Stimulated activated CD8-positive, alpha-beta memory T cell treated with anti-CD3 and anti-CD28 coated beads, Interleukin-12 subunit alpha, Interleukin-12 subunit beta, amount 100 ng/mL, for 4 hours (primary cell): ENCODE measurements at places on chromosomes 12 and 14.

DNA sequence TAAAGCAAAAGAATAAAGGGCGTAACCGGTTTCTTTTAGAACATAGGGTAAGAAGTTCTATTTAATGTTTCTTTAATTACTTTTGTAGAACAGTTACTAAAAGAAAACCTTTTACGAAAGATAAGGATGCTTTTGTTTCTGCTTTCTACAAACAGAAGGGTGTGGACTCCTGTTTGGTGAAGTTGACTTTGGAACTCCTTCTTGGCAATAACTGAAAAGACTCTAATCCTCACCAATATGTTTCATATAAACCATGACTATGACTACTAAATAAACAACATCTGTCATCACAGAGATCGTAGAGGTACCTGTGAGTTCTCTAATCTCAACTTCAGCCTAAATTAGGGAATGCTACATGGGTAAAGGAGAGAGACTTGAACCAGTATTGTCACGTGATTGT is 210.8 kb upstream of the FLRT2 start:
- DNase-seq, result no peak

DNA sequence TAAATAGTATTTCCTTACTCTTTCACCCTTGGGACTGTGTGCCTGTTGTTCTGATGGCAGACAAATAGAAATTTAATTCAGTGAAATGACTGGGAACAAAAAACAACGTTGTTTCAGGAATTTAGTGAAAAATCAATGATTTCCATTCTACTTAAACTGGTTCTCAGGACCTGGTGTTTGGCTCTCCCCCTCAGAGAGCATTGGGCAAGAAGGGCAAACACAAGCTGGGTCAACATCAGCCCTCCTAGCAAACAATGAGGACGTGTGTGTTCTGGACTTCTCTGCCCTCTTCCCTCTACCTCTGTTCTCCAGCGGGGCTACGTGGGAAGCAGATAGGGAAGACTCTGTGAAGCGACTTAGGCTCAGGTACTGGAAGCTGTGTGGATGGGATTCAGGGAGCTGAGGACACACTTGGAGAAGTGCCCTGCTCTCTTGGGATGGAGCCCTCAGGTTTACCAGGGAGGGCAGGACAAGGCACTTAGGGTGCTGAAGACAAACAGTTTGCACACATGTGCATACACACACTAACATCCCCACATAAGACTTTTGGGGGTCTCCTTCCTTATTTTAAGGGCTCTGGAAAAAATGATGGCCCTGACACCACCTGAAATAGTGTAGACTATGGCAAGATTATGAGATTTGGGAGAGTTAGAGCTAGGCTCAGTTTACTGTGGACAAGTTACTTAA is 7.6 kb upstream of the SERPINA1 start:
- no peak for DNase-seq

DNA sequence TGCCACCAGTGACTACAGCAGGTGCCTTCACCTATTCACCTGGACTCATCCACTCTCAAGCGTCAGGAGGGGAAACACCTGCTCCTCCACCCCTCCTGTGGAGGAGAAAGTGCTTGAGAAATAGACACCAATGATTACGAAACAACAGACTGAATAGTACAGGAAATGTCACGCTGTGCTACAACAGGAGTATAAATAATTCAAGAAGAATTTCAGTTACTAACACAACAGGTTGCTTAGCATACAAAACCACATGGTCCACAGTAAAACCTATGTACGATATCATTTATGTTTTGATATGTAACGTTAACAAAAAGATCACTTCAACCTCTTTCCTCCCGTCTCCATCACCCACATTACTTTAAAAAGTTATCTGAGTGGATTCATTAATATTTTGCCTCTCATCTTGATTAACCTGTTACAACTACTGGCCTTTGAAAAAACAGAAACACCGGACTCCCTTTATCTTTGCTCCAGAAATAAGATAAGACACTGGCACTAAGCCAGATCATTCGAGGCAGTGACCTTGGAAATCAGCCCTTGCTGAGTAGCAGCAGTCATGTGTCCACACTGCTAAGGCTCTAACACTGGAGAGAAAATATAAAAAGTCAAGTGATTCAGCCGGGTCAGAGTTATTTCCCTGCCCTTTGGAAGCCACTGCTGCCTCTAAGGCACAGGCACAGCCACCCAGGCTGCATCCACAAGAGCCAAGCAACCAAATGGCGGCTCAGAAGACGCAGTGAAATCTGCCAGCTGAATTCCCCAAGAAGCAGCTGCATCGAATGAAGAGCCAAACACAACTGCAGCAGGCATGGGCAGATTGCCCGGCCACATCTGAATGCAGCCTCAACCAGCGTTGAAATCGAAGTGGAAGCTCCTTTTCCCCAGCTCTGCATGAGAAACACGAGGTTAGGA is 40.9 kb downstream of the NT5DC3 start:
- no peak for DNase-seq

DNA sequence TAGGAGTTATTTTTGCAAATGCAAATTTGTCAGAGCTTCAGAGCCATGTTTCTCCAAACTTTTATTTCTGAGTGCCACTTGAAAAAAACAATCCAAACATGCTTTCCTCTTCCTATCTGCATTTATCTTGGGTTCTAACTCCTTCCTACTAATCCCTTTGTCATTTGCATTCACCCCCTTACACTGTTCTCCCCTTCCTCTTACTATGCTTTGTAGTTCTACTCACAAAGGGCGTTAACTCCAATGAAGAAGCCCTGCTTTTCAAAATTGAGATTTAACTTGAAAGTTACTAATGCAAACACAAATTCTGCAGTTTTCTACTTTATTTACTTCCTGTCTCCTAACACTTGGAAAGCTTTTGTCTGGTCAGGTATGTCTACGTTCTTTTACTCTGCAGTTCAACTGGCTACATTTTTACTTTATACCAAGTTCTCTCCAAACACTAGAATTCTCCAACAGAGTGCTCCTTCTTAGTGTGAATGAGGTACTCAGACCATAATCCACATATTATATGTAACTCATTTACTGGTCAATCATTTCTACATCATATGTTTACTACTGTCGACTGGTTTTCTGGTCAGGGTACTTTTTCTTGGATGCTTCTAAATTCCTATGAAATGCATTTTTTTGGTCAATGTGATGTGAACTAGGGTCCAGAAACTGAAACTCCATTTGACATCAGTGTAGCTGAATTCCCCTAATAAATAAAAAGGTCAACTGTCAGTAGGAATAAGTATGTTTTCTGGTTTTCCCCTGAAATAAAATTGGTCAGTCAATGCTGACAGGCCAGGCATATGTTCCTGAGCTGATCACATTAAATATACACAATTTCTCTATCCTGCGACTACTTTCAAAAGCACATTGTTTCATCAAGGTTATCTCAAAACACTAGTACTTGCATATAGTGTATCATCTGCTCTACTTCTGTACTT is 51.2 kb upstream of the OR5AU1 start:
- DNase-seq, result no peak

GRCh38 chr12:124888260-124888659 is 24.6 kb upstream of the SCARB1 start:
- no peak for DNase-seq

- no peak for DNase-seq
Observed at GRCh38 chr12:63305901-63306875, 155.2 kb upstream of the AVPR1A start.

DNA sequence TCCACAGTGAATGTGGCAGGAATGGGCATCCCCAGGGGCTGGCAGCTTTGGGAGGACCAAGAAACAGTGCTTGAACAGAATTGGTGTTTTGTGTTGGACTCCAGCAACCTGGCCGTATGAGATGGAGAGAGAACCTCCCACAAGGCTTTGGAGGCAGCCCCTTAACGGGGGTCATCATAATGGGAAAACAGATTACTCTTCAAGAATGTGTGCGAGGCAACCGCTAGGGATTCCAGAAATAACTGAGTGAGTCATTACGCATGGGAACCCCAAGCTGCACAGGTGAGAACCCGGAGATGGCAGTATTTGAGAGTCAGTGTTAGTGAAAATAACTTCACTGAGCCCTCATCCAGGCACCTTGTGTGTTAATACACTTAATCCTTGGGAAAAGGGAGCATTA is 567.8 kb upstream of the TBX3 start:
- no peak for DNase-seq

DNA sequence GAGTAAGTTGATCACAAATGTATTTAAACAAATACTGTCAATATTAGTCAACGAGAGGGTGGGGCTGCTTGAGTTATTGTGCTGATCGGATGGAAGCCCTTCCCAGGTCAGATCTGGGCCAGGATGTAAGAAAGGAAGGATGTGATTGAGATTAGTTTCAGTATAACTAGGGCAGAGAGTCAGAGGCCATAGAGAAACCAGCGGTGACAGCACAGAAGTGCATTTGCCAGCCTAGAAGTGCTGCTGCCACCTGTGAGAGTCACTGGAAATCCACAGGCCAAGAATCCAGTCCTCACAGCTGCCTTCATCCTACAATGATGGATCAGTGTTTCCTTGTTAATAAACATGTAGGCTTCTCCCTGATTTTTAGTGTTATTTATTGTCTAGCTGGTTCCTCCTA is 9.8 kb upstream of the FERMT2 start:
- DNase-seq, result no peak

- no peak for DNase-seq
Observed at GRCh38 chr14:78010688-78011087, 159.5 kb upstream of the NRXN3 start.

DNA sequence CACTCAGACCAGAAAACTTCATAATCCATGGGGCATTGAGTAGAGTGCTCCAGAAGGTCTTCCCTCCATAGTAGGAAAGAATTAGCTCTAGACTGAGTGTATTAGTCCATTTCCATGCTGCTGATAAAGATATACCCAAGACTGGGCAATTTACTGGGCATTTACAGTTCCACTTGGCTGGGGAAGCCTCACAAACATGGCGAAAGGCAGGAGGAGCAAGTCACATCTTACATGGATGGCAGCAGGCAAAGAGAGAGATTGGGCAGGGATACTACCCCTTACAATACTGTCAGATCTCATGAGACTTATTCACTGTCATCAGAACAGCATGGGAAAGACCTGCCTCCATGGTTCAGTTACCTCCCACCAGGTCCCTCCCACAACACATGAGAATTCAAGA is 300.6 kb upstream of the TMEM132C start:
- no peak for DNase-seq

GRCh38 chr14:97995531-97995930 is 1198.3 kb downstream of the VRK1 start:
- DNase-seq, result no peak

- no peak for DNase-seq
Observed at GRCh38 chr12:129615001-129615400, 288.8 kb downstream of the TMEM132D start.

DNA sequence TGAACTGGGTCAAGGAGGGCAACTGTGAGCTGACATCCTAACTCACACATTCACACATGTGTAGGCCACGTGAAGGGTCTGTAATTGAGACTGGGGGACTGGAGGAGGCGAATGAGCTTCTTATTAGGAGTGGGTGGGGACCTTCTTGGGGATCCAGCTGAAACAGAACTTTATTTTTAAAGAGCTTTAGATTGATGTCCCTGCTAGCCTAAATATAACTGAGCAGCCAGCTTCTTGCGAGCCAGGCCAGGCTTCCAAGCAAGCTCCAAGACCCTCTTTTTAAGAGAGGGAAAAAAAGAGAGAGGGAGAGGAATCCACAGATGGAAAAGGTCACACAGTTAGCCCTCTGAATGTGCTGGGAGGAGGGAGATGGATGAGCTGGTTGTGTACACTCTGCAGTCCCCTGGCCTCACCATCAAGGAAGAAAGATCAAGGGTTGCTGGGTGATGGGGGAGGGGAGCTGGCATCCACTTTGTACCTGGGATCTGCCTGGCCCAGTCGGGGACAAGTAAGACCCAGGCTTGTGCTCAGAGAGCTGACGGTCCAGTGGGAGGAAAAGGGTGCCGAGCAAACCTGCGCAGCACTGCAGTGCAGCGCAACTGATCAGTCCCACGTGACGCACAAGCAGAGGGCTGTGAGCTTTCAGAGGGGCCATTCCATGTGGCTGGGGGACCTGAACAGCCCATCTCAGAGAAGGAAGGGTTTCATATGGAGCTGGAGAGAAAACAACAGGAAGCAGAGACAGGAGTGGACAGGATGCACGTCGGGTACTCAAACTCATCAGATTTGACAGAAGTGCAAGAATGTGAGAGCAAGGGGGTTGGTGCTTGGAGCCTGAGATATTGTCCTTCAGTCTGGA is 154.5 kb downstream of the ZFP36L1 start:
- no peak for DNase-seq

DNA sequence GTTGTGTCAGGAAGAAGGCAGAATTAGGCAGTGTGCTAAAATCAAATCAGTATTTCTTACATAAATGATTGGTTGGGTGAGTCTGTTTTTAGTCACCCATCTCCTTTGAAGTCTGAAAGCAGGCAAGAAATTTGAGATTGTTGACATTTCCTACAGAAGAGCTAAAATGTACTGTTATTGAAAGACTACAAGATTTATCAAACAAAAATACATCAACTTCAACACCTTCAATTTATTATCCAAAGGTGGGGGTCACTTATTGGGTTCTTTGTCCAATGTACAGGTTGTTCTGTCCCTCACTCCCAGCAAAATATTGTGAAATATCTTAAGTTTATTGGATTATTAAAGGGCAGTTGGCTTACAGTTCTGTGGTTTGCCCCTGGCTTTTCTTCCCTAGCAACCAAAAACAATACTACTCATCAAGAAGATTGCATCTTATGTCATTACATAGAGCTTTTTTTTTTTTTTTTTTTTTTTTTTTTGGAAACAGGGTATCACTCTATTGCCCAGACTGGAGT is 20.6 kb upstream of the PKP2 start:
- DNase-seq, result no peak

DNA sequence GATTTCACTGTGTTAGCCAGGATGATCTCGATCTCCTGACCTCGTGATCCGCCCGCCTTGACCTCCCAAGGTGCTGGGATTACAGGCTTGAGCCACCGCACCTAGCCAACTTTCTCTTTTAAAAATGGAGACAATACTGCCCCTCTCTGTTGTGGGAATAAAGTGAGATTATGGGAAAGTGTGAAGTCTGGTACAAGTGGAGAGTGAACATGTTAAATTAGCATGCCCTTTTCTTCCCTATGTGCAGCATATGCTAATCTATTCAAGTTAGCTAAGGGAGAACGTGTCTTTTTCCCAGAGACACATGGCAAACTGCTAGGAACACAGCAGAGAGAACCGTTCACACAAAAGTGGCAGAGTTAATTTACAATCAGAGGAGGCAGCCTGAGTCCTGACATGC is 1.5 kb downstream of the COPS7A start:
- DNase-seq, result no peak

DNA sequence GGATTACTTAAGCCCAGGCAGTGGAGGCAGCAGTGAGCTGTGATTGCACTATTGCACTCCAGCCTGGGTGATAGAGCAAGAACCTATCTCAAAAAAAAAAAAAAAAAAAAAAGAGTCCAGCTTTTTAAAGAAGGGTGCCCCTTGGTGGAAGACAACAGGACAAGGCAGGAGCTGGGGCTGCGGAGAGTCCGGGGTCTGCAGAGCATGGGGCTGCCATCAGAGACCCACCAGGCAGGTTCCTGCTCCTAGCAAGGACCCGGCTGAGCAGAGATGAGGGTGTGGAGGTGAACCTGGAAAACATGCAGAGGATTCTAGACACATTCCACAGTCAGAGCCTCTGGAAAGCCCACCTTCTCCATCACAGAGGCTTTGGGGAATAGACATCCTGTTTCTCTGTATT is 21.0 kb upstream of the CIPC start:
- no peak for DNase-seq
